ENCODE measurements at places on chromosomes 16 and 17. TPM values are rescaled to one million over a fixed set of nuclear protein-coding genes. Genes with fewer than 3 reads are reported as not detected.
A peak's percentile ranks its signal among the peaks of the same experiment; 100 is the strongest.

DNA sequence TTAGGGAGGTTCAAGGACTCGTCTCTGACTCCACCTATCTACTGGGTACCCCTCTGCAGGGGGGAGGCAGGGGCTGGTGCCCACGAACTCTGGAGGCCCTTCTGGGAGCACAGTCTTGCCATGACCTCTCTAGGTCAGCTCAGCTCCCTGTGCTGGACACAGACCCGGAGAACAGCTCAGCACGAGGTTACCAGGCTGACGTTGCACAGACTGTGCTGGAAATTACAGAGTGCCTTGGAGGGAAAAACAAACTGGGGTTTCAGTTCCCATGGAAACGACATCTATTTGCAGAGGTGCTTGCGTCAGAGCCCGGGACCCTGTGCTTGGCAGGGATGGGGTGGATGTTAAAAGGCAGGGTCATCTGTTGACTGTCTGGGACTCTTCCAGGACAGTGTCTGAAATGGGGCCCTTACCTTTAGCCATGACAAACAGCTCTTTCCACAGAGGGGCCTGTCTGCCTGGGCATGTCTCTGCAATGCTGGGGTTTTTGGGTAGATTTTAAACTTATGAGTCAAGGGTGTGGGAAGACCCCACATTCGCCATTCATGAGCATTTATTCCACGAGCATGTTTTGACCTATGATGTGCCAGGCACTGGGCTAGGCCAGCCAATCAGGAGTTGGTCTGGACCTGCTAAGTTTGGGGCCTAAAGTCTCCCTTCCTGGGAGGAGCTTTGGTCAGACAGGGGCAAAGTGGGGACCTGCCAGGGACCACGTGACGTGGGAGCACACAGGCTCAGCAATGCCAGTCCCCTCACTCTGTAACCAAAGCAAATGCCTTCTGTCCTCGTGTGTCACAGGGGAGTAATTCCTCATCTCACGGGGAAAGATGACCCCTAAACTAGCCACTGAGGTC, 22.5 kb downstream of the CCR7 start:
- no peak for DNase-seq

- no peak for DNase-seq
Measured at GRCh38 chr16:6157806-6158205, 1060.2 kb upstream of the EEF2KMT start.

GRCh38 chr17:42315402-42316156, 27.3 kb downstream of the STAT5A start:
- DNase-seq: no peak

GRCh38 chr16:89324056-89325010, 106.8 kb downstream of the ZNF778 start:
- peak; percentile 68 for DNase-seq

- no peak for DNase-seq
Measured at GRCh38 chr17:50534222-50534978, 1.9 kb downstream of the EPN3 start.

GRCh38 chr16:85291302-85292148, 179.3 kb upstream of the CIBAR2 start:
- DNase-seq: peak; percentile 88

- no peak for DNase-seq
Measured at GRCh38 chr17:47956791-47957590, 692 bp downstream of the PRR15L start.

- no peak for DNase-seq
Measured at GRCh38 chr16:49674990-49675389, 180.9 kb downstream of the ZNF423 start.

DNA sequence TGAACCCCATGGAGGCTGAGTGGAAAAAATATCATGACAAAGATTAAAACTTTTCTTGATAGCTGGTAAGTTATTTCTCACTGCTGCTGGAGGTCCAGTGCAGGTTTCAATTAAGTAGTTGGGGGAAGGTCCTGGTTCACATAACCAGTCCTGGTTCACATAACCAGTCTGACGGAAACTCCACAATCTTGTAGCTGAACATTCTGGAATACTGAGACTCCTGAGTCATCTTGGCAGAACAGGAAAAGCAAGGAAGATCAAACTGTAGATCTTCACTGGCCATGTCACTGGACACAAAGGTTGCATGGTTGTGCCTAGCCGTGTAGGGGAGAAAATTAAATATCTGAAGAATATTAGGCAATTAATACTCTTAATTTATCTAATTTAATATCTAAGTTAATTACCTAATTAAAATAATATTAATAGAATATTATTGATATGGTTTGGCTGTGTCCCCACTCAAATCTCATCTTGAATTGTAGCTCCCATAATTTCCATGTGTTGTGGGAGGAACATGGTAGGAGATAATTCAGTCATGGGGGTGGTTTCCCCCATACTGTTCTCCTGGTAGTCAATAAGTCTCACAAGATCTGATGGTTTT, 48.6 kb upstream of the CNTNAP4 start:
- DNase-seq: no peak

DNA sequence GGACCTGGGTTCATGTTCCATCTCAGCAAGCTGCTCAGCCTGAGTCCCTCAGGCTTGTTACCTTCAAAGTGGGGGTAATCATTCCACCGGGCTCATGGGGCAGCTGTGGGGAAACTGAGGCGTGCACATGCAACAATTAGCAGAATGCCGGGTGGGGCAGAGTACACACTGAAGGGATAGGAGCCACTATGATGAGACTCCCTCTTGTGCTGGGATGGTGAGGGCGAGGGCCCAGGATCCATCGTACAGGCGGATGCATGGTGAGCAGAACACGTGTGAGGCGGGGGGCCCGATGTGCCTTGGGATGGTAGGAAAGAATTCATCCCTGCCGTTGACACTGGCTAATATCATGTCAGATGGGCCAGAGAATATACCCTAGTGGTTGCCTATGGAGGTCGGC, 25.5 kb upstream of the MAP3K14 start:
- no peak for DNase-seq

DNA sequence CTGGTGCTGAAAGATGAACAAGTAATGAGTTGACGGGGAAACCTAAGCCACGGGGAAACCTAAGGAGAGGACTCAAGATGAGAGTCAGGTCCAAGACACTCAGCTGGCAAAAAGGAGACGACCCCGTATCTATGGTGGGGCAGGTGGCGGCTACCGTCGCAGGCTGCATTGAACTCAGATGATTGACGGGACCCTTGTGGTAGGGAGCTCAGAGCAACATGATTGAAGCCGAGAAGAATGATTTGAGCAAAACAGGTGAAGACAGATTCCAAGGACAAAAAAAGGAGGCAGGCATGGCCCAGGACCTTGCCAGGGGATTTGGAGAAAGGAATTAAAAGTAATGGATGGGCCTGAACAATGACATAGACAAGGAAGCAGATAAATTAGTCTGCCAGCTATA, 7.5 kb upstream of the MYH3 start:
- no peak for DNase-seq

DNA sequence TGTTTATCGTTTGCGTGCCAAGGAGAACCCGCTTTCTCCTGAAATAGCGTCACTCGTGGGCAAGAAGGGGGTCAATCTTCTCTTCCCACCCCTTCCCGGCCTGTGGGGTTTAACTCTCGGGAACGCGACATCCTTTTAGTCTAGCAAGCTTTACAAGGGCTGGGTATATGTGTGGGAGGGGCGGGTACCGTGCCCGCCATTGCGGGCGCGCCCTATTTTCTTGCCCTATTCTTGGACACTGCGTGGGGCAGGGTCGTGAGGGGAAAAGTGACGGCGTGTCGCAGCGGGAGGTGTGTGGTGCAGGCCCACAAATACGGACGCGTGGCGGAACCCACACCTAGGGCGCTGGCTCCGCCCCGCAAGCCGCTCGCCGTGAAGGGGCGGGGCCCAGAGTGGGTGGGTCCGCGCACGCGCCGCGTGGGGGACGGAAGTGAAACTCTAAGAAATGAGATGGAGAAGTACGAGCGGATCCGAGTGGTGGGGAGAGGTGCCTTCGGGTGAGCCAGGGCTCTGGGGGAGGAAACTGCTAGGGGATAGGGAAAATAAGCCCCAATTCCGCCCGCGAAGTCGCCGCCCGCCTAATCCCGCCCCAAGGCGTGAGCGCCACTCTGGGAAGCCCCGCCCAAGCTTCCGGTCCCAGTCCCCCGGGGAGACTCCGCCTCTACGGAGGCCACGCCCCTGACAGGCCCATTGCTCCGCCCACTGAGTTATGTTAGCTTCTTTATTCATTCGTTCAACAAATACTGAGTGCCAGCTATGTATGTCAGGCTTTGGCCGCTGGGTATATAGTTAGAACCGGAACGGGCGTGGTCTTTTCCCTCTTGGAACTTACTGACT, at the start of gene NEK8:
TSS of gene NEK8 (plus strand) at position 425 of the 837 bp plus-strand sequence. CDS start at position 451, 26 bp downstream.
- DNase-seq: peak; percentile 96

DNA sequence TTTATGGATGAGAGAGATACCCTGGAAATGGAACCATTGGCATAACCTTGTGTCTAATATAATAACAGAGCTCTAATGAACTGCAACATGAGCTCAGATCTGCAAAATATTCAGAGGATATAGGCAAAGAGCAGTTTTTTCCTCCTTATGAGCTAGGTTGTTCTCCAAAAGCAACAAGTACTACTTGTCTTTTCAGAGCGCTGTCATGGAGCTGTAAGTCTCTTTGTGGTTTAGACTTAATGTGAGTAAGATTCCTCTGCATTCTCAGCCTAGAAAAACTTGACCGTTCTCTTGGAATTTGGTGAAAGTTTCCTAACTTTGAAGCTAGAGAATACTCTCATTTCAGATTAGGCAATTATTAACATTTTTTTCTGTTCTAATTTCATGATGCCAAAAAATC, 85.2 kb downstream of the FTO start:
- DNase-seq: no peak

DNA sequence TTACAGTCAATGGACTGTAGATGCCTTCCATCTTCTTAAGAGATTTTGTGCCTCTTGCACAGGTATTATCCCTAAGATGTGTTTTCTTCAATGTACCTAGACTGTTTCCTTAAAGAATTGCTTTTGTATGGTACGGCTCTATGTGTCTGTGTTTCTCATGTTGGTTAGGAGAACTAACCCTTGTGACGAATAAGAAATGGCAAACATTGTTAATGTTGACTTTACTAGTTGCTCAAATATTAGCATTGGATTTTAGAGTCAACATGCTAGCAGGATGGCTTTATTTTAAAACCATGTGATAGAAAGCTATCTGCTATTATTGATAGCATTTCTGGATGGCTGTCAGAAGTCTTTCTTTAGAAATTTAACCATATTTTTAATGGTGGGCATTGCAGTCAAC, 34.5 kb downstream of the WWOX start:
- DNase-seq: no peak

DNA sequence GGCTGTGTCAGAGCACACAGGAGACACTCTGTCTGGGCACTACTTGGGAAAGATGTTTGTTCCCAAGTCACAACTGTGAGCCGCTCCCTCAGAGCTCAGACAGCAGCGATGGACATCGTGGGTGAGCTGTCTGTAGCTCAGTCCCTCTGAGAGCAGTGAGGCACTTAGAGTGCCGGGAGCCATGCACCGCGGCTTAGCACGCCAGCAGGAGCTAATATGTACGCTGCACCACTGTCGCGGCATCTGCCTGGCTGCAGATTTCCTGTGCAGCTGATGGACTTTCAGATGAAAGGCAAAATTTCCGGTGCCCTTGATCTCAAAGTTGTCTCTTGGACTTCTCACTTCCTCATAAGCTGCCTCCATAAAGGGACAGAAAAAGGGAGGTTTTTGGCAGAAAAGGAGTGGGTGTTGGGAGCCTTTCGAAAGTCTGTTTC, 92.8 kb upstream of the ZNF469 start:
- no peak for DNase-seq

- no peak for DNase-seq
Measured at GRCh38 chr17:39776252-39776651, 38.5 kb downstream of the GRB7 start.

The GRIN2C gene
- total RNA-seq: not detected

The RNF135 gene
- total RNA-seq: 14.6 TPM

The CCL7 gene
- total RNA-seq: not detected

The C17orf107 gene
- total RNA-seq: 0.18 TPM

The MYO1D gene
- 1.7 TPM for total RNA-seq

The MEOX1 gene
- not detected for total RNA-seq

The WNT9B gene
- not detected for total RNA-seq

The KRT27 gene
- total RNA-seq: not detected

The CDK3 gene
- 2.0 TPM for total RNA-seq

The ZNF597 gene
- 2.9 TPM for total RNA-seq

The CSHL1 gene
- total RNA-seq: not detected

The GPR179 gene
- not detected for total RNA-seq

All from SJSA1 (cell line).